ENCODE measurements at places on chromosomes 5 and 9.

GRCh38 chr5:138968601-138969000 lies 93.5 kb upstream of the LRRTM2 start:
- DNase-seq = no peak

DNA sequence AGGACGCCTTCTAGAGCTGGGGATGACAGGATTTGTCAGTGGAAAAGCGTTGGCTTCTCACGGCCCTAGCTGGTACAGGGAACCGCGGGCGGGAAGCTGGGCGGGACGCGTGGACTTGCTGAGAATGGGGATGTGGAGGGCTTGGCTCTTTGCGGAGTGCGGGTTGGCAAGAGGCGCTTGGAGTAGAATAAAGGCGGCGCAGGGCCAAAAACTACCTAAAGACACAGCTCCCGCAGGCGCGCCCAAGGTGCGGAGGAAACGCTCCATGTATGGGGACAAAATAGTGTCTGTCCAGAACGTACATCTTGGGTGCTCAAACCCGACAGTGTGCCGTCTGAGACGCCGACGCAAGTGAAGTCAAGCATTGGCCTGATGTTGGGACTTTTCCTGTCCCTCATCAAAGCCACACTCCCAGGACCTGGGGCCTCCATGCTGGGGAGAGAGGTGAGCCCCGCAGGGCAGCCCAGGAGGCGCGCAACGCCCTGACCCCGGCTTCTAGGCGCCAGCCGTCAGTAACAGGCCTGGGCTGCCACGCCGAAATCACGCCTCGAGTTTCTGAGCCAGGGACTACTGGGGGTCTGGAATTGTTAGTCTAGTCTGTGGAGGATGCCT lies 1.6 kb upstream of the NKX2-5 start:
- no peak for DNase-seq

GRCh38 chr9:122095010-122095767 lies 2.1 kb upstream of the TTLL11 start:
- DNase-seq = peak; percentile 81

DNA sequence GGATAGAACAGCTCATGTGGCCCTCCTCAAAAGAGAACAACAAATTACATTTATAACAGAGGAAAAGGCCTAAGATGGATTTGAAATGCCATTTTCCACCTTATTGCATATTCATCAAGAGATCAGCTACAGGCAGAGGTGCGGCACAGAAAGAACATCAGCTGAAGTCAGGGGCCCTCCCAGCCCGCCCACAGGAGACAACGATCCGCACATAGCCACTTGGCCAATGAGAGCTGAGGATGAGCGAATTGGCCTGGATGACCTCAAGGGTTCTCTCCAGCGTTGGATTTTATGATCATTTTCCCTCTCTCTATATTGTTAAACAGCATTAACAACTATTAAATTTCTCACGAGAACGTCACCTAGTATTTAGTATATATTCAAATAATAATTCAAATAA lies 97.6 kb downstream of the GNAQ start:
- no peak for DNase-seq

GRCh38 chr9:97529363-97530076 lies 28.1 kb downstream of the TMOD1 start:
- DNase-seq = peak; percentile 31

DNA sequence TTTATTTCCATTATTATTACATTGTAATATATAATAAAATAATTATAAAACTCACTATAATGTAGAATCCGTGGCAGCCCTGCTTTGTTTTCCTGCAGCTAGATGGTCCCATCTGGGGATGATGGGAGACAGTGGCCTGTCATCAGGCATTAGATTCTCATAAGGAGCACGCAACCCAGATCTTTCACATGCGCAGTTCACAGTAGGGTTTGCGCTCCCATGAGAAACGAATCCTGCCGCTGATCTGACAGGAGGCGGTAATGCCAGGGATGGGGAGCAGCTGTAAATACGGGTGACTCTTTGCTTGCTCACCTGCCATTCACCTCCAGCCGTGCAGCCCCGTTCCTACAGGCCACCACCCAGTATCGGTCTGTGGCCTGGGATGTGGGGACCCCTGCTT lies 1879.3 kb upstream of the WWC1 start:
- no peak for DNase-seq

- no peak for DNase-seq
Measured at GRCh38 chr9:90526386-90526785, 116.2 kb downstream of the DIRAS2 start.

DNA sequence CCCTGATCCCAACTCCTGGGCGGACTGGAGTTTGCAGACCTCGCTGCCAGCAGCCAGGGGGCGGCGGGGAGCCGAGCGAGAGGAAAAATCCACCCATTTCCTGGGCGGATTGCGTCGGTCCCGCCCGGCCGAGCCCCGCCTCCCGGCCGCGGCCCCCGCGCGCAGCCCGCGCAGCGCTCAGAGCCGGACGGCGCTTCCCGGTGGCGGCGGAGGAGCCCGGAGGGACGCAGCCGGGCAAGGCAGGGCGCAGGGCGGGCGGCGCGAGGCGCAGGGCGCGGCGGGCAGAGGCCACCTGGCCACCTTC lies at the start of gene OLFM1:
TSS of gene OLFM1 (plus strand) at position 180 of the 304 bp plus-strand sequence. CDS start 322 bp downstream, outside the sequence.
- peak; percentile 68 for DNase-seq

- DNase-seq = no peak
Measured at GRCh38 chr5:87276655-87277054, 9.0 kb downstream of the RASA1 start.

DNA sequence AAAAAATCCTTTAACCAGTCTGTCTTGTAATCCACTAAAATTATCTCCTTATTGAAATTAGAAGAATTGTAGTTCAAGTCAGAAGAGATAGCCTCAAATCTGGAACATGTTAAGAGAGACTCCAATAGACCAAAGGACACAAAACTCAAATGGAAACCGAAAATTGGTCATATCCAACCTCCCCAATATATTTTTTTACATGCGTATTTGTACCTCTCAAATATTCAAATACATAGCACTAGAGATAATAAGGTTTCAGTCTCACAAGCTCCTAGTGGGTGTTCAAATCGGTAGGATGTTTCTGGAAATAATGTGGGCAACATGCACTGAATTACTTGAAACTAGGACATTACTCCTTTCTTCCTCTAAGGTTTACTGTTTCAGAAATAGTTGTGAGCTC lies 33.5 kb downstream of the EPB41L4A start:
- DNase-seq = no peak

GRCh38 chr5:141880961-141881801 lies 3.0 kb upstream of the PCDH1 start:
- peak; percentile 50 for DNase-seq

DNA sequence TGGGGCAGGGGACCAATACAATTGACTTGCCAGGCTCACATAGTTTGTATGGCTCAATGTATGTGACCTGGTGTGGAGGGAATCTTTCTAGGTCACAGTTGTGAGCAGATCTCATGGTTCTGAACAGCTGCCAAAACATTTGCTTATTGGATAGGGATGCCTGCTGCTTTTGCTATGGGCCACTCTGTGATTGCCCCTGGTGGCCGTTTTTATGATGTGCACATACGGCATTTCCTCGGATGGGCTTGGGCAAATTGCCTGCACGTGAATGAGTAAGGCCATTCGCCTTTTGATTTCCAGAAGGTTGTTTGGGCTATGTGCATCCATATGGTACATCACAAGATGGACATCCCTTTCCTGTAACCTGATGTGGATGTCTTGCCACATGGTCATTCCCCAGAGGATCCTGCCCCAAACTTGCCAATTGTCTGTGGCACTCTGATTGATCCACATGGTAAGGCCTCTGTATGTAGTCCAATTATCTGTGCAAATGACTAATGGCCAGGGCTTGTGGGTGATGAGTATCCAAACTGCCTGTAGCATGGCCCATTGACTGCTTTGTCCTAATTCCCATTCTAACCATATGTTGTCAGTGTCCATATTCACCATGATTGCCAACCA lies 10.7 kb upstream of the SLC22A4 start:
- DNase-seq = peak; percentile 77

Data from cardiac fibroblast (primary cell).